Astrocyte (in vitro differentiated cells and primary cell): ENCODE measurements at places on chromosomes 6 and 20.

- DNase-seq, result no peak
Observed at GRCh38 chr6:29917857-29918256, 24.5 kb upstream of the HLA-A start.

GRCh38 chr6:11876934-11877433 is 98.4 kb upstream of the ADTRP start:
- no peak for DNase-seq

DNA sequence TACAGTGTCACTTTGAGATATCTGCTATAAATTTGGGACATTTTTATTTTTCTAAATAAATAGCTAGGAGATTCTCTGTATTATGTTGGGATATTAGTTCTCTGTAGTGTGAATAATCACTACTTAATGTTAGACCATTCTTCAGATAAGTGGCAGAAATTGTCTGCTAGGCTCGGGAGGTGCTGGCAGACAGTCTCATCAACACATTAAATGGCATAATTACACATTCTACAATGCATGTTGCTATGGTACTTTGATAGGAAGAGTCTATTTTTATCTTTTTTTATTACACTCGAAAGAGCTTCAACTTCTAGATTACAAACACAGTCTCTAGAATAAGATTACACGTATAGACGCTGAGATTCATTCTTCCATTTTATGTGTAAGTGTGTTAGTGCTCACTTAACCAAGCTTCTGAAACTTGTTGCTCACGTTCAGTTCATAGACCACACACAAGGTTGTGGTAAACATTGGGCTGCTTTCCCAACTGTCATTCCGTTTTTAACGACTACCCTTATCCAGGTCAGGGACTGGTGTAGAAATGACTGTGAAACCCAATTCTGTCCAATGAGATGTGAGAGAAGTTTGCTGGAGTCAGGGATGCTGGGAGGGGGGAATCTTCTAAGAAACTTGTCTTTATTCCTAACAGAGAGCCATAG is 78.6 kb downstream of the TPBG start:
- no peak for DNase-seq

DNA sequence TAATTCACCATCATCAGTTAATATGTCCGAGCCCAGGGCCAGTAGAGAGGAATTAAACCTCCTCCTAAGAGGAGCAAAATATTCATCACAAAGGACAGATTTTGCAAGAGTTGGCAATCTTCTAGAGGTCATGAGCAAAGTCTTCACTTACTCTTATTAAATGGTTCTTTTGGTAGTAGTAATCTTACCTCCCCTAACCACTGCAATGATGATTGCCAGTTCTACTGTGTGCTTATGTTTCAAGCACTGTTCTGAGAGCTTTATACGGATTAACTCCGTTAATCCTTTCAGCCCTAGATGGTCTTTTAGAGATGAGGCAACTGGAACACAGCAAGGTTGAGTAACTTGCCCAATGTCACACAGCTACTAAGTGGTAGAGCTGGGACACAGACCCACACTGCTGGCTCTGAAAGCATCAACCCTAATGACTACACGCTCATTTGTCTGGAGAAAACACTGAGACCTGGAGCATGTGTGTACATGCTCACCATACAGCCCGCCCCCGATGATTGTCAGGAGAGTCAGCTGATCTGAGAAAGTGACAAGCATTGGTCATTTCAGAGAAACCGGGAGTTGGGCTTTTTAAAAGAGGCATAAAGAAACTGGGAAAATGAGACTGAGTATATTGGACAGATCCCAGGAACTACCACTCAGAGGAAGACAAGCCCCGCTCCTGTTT is 276.0 kb downstream of the NRN1 start:
- peak; percentile 71 for DNase-seq

DNA sequence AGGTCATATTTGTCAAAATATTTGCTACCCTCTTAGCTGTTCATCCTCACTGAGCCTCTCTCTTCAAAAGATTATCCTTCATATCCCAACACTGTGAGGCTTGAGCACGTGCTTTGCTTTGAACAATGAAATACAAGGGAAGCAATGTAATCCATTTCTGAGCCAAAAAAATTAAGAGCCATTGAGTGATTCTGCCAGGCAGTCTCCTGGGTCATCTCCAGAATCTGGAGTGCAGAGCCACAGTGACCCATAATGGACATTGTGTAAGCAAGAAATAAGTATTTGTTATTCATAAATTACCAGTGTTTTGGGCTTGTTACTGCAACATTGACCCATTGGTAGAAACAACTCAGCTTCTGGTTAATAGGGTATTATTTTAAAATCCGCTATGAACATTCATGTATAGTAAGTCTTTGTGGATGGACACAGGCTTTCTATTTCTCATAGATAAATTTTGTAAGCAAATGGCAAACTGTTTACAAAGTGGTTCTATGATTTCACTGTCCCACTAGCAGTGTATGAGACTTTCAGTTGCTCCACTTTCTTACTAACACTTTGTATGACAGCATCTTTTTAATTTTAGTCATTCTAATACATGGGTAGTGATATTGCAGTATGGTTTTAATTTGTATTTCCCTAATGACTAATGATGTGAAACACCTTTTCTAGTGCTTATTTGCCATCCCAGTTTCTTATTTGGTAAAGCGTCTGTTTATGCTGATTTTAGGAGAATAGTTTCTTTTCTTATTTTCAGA is 358.2 kb downstream of the PLCB1 start:
- DNase-seq, result no peak

GRCh38 chr6:8182902-8183665 is 80.7 kb upstream of the EEF1E1 start:
- DNase-seq, result no peak

GRCh38 chr20:6401893-6402557 is 279.2 kb upstream of the FERMT1 start:
- peak; percentile 3 for DNase-seq

- DNase-seq, result peak; percentile 10
Observed at GRCh38 chr20:26209171-26209941, 512.7 kb upstream of the ZNF337 start.

GRCh38 chr6:47149066-47149465 is 106.9 kb upstream of the ADGRF1 start:
- DNase-seq, result no peak

GRCh38 chr20:62504323-62504722 is 28.5 kb upstream of the GATA5 start:
- DNase-seq, result no peak

DNA sequence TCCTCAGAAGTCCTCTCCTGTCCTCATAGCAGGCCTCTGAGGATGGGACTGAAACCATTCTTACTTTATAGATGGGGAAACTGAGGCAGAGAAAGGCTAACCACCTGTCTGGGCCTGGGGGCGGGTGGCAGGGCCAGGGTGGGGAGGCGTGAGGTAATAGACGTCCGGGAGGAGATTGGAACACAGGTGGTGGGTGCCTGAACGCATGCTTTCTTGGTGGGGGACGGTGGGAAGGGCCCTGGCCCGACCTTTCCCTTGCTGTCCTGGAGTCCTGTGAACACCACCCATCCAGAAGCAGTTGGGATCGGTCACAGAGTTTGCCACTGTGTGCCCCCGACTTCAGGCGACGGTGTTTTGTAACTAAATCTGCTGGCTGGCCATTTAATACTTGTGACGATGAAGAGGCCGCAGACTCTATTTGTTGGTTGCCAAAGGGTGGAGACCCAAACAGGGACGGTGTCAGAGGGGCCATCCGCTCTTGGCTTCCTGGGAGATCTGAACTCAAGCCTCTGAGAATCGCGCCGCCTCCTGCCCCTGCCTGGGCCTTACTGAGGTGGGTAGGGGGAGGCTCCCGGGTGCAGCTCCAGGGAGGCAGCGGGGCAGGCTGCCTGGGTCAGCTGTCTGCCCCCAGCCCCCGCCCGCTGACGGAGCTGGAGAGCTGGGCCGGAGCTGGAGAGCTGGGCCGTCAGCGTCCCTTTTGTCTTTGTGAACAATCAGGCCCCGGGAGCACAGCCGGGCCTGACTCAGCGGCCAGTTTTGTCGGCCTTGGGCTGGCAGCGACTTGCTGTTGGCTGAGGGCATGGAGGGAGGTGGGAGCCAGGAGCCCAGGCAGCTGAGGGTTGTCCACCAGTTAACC is 4.1 kb downstream of the RBM38 start:
- peak; percentile 80 for DNase-seq

DNA sequence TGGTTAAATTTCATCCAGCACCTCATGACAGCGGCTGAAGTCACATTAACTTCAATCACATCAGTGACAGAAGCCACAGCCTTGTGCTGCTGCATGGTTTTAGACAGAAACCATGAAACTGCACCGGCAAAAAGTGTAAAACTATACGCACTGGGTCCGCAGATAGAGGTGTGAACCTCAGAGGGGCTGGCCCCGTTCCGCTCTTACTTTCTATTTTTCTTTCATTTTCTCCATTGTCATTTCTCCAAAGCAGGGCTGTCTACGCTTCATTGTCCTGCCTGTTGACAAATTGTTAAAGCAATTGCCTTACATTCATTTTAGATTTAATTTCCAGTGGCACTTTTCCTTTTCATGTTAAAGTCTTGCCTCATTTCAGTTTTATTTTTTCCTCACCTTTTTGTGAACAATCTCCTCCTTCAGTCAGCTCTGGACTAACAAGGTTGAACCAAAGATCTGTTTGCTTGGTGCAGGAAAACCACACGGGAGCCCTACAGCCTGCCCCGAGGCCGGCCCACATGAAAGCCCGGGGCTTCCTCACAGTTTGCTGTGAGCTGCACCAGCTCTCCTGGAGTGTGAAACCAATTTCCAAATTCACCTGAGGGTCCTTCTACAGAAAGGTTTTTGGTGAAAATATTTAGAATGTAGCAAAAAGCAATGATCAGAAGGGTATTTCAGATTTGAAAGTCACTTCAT is 63.7 kb downstream of the PRR18 start:
- DNase-seq, result no peak

DNA sequence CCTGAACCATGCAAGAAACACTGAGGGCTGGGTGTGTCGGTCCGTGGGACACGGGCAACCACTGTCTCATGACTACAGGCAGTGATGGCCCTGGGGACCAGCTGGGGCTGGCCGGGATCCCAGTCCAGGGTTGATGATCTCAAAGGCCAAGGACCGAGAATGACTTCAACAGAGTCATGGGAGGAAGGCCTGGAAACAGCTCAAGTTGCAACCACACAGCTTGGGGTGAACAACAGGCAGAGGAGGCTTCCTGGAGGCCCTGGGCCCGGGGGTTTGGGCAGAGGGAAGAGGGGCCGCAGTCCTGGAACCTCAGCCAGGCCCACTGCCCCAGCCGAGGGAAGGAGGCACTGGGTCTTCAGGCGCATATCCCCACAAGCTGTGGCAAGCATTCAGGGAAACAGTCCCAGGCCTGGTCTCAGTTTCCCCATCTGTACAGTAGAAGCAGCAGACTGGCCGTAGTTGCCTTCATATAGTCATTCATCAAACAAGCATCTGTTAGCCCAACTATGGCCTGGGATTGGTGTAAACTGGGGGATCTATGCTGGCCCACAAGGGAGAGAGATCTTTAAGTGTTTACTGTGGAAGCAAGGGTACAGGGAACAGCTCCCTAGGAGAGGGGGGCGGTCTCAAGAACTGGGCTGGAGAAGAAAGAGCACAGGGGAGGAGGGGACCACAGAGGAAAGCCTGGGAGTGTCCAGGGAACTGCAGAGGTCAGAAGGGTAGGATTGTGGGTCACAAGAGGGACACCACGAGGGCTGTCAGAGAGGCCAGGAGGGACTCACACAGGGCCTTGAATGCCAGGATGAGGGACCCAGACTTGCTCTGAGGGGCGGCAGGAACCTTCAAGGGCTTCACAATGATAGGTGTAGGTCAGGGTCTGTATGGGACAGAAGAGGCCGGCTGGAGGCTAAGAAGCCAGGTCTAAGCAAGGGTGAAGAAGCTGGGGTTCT is 2.1 kb downstream of the MYL9 start:
- peak; percentile 64 for DNase-seq

GRCh38 chr6:138814179-138814834 is 18.4 kb downstream of the ECT2L start:
- no peak for DNase-seq

DNA sequence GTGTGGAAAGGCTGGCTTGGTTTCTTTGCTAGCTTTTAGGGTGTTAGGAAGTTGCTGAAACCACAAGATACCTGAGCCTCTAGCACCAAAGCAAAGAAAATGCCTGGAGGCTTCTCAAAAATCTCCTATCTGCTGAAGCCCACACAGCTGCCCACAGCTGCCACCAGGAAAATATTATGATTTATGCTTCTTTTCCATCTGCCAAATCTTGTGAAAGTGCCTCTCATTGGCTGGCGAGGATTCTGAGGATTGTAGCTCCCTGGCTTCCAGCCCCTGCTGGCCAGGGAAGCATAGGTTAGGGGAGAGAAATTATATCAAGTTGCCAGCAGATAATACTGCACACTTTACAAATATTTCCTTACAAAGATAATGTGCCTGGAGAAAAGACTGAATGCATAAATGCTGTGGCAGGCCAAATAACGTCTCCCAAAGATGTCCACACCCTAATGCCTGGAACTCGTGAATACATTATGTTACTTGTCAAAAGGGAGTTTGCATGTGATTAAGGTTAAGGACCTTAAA is 98.4 kb downstream of the MRPL14 start:
- no peak for DNase-seq

GRCh38 chr6:93584300-93584699 is 164.9 kb upstream of the EPHA7 start:
- no peak for DNase-seq

DNA sequence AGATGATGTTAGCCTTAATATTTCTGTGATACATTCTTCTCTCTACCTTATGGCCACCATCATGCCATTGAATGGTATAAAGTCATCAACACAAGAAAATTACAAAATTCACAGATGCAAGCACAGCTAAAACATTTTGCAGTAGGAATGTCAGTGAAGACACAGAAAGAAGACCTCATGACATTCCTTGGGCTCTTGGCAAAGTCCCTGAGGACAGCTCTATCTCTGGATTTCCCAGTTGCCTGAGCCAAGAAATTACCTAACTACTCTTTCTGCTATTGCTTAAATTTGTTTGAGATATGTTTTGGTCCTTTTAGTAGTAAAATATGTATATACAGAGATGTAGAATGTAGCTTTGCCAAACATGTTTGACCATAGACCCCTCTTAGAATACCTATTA is 201.0 kb upstream of the STXBP5 start:
- DNase-seq, result no peak

DNA sequence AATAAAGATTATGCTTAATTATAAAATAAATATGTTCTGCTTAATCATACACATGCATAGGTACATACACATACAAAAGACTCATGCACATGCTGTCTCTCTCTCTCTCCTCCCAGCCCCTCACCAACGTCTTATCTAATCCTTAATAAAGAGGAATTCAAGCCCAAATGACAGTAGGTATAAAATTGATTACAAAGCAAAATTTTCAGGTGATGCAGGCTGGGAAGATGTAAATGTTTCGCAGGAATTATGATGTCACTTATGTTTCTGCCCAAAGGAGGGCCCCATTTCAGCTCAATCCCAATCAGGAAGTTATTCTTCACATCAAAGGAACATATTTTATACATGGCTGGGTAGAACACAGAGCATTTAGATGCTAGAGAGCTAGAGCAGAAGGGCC is 284.6 kb upstream of the ID4 start:
- DNase-seq, result no peak

- no peak for DNase-seq
Observed at GRCh38 chr6:70413992-70414494, 735 bp downstream of the FAM135A start.

GRCh38 chr6:16982807-16983206 is 119.0 kb upstream of the STMND1 start:
- peak; percentile 99 for DNase-seq

GRCh38 chr20:47699818-47700217 is 85.5 kb downstream of the SULF2 start:
- no peak for DNase-seq

- peak; percentile 45 for DNase-seq
Observed at GRCh38 chr20:45969712-45970634, 2.0 kb downstream of the ZNF335 start.
